Stimulated activated CD8-positive, alpha-beta memory T cell treated with anti-CD3 and anti-CD28 coated beads, Interleukin-2, amount 100 ng/mL, for 48 hours (primary cell): ENCODE measurements at places on chromosomes 5 and 9.

DNA sequence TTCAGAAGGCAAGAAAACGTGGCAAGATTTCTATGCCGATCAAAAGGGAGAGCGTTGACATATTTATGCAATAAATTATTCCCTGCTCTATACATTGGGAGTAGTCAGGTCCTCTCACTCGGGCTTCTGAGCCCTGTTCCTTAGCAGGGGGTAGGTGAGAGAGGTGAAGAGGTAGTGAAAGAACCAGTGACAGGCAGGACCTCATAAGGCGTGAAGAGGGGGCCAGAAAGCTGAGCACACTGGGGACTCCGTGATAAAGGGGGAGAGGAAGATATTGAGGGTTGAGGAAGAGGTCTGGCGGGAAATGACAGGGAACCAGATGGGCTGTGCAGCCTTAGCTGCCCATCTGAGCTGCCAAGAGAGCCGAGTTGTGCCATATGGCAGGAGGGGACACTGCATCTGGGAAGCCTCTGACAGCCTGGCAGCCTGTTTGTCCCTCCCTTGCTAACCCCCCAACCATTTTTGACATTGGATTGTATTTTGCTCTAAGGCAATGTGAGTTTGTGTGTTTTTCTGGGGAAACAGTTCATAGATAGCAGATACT is 782 bp upstream of the CDC20B start:
- no peak for DNase-seq

- DNase-seq = no peak
These were observed 73.9 kb downstream of the FOXD1 start for GRCh38 chr5:73374520-73375190.

GRCh38 chr5:143605403-143606005 is 202.0 kb upstream of the NR3C1 start:
- DNase-seq = no peak

DNA sequence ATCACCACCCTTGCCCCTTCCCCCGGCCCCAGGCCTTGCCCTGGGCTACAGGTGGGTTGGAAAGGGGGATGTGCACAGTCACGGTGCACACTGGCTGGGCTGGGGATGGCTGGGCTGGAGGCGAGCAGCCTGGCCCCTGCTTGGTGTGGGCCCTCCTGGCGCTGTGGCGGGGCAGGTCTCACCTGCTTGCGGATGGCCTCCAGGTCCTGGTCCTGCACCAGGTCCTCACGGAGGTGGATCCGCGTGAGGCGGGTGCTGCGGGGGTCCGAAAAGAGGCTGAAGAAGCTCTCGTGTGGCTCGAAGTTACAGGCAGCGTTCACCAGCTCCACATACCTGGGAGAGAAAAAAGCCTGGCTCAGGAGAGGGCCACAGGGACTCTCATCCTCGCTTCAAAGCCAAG is 18.1 kb downstream of the ZER1 start:
- no peak for DNase-seq

DNA sequence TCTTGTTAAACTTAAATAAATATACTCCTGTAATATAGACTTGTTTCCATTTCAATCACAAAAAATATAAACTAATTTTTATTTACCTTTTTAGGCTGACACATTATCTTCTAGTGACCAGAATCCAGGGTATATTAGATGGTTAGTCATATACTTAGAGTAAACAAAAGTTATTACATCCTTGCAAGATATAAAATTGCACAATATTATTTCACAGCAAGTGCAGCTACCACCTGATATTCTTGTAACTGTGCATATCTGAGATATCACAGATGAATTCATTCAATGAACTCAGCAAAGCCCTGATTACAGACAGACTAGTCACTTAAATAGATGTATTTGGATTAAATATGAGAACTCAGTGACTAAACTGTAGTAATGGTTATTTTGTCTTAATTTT is 25.6 kb upstream of the ARRDC3 start:
- DNase-seq = no peak

- DNase-seq = no peak
These were observed 97.6 kb upstream of the SPRY4 start for GRCh38 chr5:142422429-142422828.

DNA sequence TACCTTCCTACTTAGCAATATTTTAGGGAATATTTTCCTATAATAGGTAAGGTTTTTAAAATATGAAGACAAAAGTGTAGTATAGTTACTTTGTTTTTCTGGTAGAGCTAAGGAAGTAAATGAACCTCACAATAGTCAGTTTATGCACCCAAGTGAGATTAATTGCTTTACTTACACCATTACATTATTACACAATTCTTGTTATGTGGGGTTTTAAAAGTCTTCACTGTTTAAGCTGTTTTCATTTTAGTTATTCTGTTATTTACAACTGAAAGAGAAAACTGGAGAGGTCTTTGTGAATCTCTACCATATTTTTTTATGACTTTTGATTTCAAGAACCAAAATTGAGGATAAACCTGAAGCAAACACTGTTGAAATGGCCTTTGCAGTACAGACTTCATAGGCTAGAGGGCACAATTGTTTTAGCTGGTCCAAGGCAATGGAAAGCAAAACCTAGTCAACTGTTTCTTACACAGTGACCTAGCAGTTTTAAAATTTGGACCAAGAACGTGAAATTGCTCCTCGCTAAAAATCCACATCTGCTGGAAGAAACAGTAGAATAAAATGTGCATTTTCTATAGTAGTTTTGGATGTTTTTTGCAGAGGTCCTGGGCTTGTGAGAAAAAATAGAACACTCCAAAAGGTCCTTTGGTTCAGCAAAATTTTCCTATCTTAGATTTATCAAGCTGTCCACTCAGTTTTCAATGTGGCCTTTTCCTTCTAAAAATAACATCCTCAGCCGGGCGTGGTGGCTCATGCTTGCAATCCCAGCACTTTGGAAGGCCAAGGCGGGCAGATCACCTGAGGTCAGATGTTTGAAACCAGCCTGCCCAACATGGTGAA is 66.4 kb upstream of the FER start:
- DNase-seq = no peak

DNA sequence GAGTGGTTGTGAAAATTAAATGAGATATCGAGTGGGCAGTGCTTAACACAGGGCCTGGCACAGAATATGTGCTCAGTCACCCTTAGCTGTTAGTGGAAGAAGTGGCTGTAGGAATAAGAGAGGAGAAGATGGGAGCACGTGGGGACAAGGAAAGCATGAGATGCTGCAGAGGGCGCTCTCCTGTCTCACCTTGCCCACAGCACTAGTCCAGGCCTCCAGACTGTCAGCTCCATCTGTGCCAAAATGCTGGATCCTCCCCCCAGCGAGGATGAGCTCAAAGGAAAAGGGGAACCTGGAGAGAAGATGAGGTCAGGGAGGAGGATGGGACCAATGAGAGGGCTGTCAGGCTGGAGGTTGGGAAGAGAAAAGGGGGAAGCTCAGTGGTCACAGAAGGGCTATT is 12.5 kb downstream of the ARAP3 start:
- no peak for DNase-seq
